ENCODE measurements at places on chromosomes 2 and 18.

DNA sequence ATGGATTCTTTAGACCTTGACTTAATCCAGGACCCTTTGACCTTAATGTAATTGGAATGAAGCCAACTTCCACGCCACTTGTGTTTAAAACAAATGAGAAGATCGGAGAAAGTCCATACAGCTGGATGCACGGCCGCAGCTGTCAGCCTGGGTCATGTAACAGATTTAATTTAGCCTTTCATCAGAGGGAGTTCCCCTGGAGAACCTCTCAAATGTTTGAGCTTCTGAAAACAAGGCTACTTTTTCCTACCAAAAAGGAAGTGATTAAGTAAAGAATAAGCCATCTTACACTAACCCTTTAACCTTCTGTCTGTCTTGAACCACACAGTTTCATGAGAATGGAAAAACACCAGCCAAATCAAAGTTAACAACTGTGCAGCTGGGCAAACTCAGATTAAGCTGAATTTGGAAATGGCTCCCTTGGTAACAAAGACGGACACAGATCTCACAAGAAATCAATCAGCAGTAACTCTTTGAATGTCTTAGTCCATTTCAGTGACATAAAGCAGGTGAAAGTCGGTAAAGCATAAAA lies 103.6 kb downstream of the DOCK10 start:
- no peak for DNase-seq

DNA sequence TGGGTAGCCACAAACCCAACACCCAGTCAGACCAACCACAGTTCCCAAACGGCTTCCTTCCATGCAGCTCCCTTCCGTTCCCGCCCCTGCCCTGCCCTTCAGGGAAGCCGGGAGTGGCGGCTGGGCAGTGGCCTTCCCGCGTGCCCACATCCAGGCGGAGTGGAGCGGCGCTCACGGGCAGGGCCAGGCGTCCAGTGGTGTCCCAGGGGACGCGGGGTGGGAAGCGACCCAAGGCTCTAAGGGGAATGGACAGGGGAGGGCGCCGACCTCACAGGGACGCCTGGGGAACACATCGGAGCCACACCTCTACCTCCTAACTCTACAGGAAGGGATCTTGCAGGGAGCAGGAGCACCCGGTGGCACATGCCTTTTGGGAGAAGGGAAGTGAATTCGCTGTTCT lies 225.9 kb upstream of the MGAT5 start:
- DNase-seq, result no peak

DNA sequence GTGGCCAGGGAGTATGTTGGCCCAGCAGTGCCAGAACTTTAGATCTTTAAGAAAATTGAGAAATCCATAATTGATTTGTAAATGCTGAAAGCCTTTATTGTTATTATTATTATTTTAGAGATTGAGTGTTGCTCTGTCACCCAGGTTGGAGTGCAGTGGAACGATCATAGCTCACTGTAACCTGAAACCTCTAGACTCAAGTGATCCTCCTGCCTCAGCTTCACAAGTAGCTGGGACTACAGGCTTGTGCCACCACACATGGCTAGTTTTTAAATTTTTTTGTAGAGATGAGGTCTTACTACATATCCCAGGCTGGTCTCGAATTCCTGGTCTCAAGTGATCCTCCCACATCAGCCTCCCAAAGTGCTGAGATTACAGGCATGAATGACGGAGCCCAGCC lies 143.2 kb upstream of the CCDC68 start:
- no peak for DNase-seq

DNA sequence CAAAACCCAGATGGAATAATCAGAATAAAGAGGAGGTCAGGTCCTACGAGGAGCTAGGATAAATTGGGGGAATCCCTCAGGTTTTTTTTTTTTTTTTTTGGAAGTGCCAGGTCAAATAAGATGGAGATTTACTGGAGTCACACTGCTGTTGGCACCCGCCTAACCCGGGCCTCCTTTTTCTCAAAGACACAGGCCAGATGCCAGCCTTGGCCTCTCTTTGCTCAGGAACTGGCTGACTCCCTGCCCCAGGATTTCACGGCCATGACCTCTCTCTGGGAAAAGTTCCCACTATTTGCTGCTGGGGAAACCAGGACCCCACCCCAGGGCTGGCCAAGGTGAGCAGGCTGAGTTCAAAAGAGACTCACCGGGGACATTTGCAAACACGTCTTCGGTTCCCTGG lies 2.5 kb downstream of the CD8A start:
- no peak for DNase-seq

DNA sequence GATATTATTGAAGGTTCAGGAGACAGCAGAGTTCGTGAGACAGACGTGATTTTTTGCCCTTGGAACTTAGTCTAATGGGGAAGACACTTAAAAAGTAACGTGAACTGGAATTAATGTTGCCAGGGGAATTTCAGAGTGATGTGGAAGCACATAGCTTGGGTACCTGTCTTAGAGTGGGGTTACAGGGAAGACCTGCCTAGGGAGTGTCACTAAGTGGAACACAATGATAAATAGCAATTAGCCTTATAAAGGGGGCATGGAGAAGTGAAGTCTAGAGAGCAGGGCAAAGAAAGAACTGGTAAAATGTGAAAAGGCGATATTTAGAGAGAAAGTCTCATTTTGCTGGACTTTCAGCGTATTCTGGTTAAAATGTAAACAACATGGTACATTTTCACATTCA lies 306.0 kb upstream of the TCF4 start:
- DNase-seq, result no peak

DNA sequence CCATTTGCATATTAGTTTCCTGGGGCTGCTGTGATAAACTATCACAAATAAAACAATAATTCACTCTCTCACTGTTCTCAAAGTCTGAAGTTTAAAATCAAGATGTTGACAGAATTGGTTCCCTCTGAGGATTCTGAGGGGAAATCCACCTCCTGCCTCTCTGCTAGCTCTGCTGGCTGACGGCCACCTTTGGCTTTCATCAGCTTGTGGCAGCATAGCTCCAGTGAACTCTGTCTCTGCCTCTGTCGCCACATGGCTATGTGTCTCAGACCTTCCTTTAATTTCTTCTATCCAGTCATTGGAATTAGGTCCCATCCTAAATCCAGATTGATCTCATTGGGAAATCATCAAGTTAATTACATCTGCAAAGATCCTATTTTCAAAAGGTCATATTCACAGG lies 38.9 kb upstream of the TRIM43 start:
- no peak for DNase-seq

GRCh38 chr2:240512666-240513535 lies 44.9 kb downstream of the ANKMY1 start:
- no peak for DNase-seq

GRCh38 chr2:170929686-170930050 lies 615 bp downstream of the GORASP2 start:
- DNase-seq, result peak; percentile 58

- peak; percentile 53 for DNase-seq
Measured at GRCh38 chr18:62505669-62506494, 16.9 kb upstream of the ZCCHC2 start.

DNA sequence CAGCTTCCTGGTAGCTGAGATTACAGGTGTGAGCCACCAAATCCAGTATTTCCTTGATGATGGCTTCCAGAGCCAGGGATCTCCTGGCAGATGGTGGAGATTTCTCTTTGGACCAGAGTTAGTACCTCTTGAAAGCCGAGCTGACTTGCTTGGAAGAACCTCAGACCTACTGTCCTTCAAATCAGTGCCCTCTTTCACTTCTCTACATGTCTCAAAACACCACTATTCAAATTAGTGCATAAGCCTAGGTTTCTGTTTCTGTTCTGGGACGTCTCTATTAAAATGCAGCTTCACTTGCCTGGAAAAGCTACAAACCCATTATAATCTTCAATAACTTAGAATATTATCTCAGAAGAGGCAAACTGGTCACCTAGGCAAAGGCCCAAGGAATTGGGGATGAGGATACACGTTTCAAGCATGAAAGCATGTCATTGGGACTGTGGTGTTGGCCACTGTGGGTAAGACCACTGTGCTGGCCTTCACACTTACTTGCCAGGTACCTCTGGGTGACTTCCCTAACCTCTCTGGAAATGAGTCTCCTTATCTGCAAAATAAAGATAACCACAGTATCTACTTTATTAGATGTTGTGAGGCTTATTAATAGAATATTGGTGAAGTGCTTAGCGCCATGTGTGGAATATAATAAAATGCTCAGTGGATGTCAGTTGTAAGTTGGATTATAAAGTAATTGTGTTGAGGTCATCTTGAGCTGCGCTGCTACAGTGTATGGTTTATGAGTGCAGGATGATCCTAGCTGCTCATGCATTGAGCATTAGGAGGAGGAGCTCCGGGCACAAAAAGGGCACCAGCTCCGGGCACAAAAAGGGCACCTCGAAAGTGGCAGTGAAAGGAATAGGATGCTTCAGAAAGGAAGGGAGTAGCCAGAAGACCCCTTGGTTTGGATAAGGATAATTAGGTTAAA lies 84.5 kb downstream of the DOCK10 start:
- DNase-seq, result no peak

DNA sequence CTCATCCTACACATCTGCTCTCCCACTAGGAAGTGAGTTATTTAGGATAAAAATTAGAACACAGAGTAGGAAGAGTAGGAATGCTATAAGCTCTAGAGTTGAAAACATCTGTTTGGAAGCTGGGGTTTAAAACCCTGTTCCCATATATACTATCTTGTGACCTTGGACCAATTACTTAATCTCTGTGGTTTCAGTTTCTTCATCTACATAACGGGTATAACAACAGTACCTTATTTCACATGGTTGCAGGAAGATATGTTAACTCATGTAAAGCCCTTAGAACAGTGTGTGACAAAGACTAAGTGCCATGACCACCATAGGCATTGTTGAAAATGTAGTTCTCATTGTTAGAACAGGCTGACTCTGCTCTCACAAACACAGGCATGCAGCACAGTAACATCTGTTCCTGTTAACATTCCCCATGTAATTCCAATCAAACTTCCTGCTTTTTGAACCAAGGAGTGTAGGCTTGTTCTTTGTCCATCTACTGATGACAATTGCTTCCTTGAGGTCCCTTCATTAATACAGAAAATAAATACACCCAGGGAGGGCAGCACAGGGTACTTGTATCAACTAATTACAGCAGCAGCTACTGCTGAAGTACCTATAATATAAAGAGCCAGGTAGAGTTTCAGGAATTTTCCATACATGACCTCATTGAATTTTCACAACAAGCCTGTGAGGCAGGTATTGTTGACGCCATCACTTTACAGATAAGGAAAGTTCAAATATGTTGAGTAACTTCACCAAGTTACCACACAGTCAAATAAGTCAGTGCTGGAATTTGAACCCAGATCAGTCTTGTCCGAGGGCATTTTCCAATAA lies 204.2 kb downstream of the L3MBTL4 start:
- no peak for DNase-seq

- DNase-seq, result no peak
Measured at GRCh38 chr2:172109256-172109987, 6.7 kb upstream of the DLX2 start.

GRCh38 chr2:127069003-127069402 lies 38.0 kb downstream of the BIN1 start:
- DNase-seq, result no peak

DNA sequence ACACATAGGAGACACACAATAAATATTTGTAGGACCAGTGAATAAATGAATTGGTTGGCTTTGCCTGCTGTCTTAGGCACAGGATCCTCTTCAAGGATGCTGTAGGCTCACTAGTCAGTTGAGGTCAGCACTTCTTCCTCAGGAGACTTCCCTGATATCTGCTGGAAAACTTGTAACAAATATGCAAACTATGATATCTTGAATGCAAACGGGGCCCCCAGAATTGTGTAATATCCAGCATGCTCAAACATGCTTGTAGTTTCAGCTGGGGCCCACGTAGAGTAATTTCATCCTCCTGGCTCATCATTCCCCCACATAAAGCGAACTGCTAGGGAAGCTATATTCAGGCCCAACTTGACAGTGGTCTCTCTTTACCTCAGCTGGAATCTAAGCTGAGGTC lies 43.6 kb downstream of the POLE4 start:
- DNase-seq, result peak; percentile 12

- no peak for DNase-seq
Measured at GRCh38 chr2:71886241-71886640, 261.4 kb downstream of the CYP26B1 start.

DNA sequence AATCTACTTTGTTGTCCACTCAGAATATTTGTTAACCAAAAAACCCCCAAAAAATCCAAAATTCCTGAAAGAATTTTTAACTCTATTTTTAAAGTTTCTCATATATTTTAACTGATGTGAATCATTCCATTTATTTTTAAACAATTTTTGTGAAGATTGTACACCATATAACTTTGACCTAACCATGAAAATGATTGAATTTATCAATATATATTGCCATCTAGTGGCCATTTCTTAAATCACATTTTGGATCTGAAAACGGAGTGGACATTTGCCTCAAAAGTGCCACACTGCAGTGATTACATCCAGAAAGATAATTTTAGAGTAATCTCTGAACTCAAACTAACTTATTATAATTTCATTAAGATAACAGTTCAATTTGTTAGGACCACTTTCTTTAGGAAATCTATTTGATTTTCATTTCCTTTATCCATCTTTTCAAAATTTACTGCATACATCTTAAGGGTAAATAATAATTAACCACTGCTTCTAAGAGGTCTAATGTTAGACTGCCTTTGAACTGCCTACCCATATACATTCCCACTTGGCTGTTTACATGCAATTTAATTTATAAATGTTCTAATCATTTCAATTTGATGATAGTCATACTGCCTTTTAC lies 71.1 kb downstream of the DSC3 start:
- DNase-seq, result peak; percentile 33

DNA sequence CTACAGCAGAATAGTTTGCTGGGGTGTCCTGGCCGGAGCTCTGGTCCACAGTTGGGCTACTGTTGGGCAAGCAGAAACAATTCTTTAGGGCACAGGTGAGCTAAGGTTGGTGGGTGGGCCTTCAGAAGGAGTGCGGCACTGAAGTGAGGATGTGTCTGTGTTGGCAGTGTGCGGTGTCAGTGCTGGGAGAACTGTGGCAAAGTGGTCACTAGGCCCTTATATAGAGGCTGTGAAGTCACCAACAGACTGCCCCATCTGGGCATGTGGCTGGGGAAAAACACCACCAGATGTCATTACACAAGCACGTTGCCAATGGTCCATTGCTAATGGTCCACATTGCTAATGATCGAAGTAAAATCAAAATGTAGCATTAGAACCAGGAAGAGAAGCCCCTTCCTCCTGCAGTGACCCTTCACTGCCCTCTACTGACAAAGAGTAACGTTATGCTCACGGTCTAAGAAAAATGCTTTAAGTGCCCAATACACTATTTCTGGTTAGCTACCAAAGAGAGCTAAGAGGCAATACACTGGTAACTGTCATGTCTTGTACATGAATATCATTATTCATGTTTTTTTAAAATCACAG lies 21.3 kb downstream of the SCN1A start:
- peak; percentile 58 for DNase-seq

- no peak for DNase-seq
Measured at GRCh38 chr18:49019446-49020045, 68.8 kb upstream of the SMAD7 start.

GRCh38 chr2:71190656-71191569 lies 36.0 kb downstream of the PAIP2B start:
- DNase-seq, result peak; percentile 52

DNA sequence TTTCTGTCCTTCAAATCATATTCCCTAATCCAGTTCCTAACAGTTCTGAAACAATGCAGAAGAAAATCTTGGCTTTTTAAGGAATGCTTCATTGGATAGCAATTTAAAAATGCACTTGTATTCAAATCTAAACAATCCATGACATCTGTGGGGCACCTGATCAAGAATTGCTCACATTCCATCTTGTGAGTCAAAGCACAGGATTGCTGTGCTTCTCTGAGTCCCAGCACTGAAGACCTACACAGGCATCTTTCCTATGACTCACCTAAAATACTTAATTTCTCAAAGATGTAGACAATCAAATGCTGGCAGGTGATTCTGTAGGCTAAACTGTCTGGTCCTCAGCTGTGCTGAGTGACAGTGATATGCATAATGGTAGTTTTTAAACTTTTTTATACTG lies 10.1 kb upstream of the ATP8B1 start:
- no peak for DNase-seq

Measured in NB4 (cell line).